ENCODE measurements at places on chromosomes 1 and 21. TPM values are rescaled to one million over a fixed set of nuclear protein-coding genes. Genes with fewer than 3 reads are reported as not detected.

- no peaks in the 10 kb centered on the region for H3K27me3 ChIP-seq
- H3K4me1 ChIP-seq: no peaks in the 10 kb centered on the region
- H3K27ac ChIP-seq: no peak overlapping the region
- no peak for DNase-seq
Measured at GRCh38 chr21:23471877-23472276, 2135.4 kb downstream of the MRPL39 start.

- peaks cover 98% of the 10 kb centered on the region for H3K27me3 ChIP-seq
- H3K36me3 ChIP-seq: peaks cover 7% of the 10 kb centered on the region
- no peak for DNase-seq
- H3K27ac ChIP-seq: no peak overlapping the region
Measured at GRCh38 chr1:197914510-197914909, 2.7 kb upstream of the LHX9 start.

DNA sequence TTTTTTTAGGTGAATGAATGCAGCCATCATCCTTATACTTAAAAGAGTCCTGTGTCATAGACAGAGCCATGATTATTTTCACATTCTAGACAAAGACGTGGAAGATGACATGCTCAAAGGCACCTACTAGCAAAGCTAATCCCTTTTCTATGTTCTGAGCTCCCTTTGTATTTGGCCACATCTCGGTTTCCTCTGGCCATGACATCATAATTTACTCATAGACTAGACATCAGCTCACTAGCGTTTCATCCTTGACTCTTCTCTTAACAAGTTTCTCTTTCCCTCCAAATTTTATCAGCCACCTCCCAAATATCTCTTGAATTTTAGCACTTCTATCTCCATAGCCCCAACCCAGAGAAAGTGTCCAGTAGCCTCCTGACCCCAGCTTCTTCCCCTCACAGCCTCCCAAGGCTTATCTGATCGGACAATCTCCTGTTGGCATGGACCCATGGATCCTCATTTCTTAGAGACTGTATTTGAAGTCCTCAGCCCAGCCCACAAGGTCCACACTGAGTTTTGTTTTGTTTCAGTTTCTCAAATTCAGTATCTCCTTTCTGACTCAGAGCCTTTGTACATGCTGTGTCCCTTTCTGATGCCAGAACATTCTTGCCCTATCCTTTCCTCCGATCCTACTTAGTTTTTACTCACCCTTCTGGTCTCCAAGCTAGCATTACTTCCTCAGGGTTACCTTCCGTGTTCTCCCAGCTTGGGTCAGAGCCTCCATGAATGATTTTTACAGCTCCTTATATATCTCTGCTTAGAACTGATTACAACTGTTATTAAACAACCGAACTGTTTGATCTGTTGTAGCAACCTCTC, 33.0 kb upstream of the EPS8L3 start:
- peaks cover 7% of the 10 kb centered on the region for H3K36me3 ChIP-seq
- peak overlapping the region; percentile 85 for H3K27ac ChIP-seq
- H3K4me1 ChIP-seq: peaks cover 83% of the 10 kb centered on the region
- peak; percentile 24 for DNase-seq
- no peaks in the 10 kb centered on the region for H3K27me3 ChIP-seq

DNA sequence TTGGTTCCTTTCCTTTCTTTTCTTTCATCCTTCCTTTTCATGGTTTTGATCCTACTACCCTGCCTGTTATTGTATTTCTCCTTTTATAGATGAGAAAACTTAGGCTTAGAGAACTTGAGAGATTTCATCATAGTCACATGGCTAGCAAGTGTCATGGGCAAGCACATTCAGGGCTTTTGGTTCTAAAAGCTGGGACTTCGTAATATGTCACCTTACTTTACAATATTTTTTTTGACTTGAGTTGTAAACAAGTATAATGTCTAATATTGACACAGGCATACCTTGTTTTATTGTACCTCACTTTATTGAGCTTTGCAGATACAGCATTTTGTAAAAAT, 70.7 kb downstream of the MTR start:
- H3K36me3 ChIP-seq: peaks cover 32% of the 10 kb centered on the region
- no peaks in the 10 kb centered on the region for H3K27me3 ChIP-seq
- H3K4me1 ChIP-seq: peaks cover 26% of the 10 kb centered on the region
- no peak for DNase-seq
- no peak overlapping the region for H3K27ac ChIP-seq
- H3K4me3 ChIP-seq: no peak overlapping the region

GRCh38 chr1:37776946-37777516, 12.1 kb upstream of the EPHA10 start:
- peaks cover 5% of the 10 kb centered on the region for H3K27me3 ChIP-seq
- DNase-seq: no peak
- H3K36me3 ChIP-seq: no peaks in the 10 kb centered on the region
- H3K27ac ChIP-seq: no peak overlapping the region
- no peaks in the 10 kb centered on the region for H3K4me1 ChIP-seq

DNA sequence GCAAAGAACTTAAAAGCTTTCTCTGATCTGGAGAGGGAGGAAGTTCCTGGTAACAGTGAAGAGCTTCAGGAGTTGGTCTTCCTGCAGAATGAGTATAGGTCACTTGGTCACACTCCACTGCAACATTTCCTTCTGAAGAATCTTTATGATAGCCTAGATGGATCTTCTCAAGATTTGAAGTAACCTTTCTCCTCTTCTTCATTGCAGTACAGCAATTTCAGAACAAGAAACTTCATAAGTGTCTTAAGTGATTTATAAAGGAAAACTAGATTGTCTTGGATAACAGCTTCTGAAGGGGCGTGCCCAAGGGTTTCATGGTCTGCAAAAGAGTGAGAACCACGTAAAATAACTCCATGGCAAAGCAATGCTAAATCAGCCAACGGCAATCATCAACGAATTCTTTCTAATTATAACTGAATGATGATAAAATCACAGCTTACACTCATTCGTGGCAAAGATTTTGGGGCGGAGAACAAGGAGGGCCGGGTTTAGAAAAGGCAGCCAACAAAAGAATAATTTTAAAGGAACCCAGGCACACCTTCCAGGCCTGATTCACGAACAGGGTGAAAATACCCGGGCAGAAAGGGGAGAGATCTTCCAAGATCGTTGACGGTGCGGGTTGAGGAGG, 53.9 kb upstream of the ASPM start:
- peaks cover 59% of the 10 kb centered on the region for H3K4me1 ChIP-seq
- H3K4me3 ChIP-seq: peak overlapping the region; percentile 93
- peak overlapping the region; percentile 95 for H3K27ac ChIP-seq

The OR2L2 gene
- total RNA-seq: 0.12 TPM

- H3K4me1 ChIP-seq: no peaks in the 10 kb centered on the region
- no peak for DNase-seq
- no peaks in the 10 kb centered on the region for H3K27me3 ChIP-seq
- no peak overlapping the region for H3K27ac ChIP-seq
Measured at GRCh38 chr1:248670003-248670402, 14.7 kb upstream of the OR2T27 start.

The IL24 gene
- total RNA-seq: not detected

GRCh38 chr1:242128951-242129502, 130.1 kb upstream of the MAP1LC3C start:
- H3K4me1 ChIP-seq: no peaks in the 10 kb centered on the region
- DNase-seq: no peak
- no peaks in the 10 kb centered on the region for H3K36me3 ChIP-seq
- H3K27ac ChIP-seq: no peak overlapping the region

The PTGS2 gene
- not detected for total RNA-seq

GRCh38 chr1:175830500-175830899, 87.1 kb upstream of the TNR start:
- H3K27ac ChIP-seq: no peak overlapping the region
- H3K4me1 ChIP-seq: no peaks in the 10 kb centered on the region
- no peaks in the 10 kb centered on the region for H3K36me3 ChIP-seq
- no peak for DNase-seq

GRCh38 chr1:209249280-209249670, 334.2 kb upstream of the CAMK1G start:
- H3K4me3 ChIP-seq: no peak overlapping the region
- no peaks in the 10 kb centered on the region for H3K36me3 ChIP-seq
- H3K27me3 ChIP-seq: no peaks in the 10 kb centered on the region
- H3K4me1 ChIP-seq: no peaks in the 10 kb centered on the region
- no peak overlapping the region for H3K27ac ChIP-seq

DNA sequence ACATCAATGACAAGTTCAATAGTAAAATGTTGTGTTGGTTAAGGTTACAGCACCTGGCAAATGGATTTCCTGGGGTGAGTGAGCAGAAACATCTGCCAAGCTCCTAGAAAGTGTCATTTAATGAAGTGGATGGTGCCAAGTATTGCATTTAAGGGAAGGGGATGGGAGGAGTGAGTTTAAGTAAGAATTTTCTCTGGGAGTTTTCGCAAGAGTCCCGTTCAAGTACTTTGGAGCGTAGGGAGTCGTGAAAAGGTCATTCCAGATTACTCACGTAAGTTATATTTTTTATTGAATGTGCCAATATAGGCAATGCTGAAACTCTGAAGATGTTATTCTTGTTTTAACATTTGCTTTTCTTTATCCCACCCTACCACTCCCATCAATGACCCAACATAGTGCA, 117.4 kb upstream of the RAB3GAP2 start:
- H3K27me3 ChIP-seq: peaks cover 5% of the 10 kb centered on the region
- DNase-seq: no peak
- no peaks in the 10 kb centered on the region for H3K4me1 ChIP-seq
- no peaks in the 10 kb centered on the region for H3K36me3 ChIP-seq

The ITPKB gene
- total RNA-seq: 64.0 TPM

GRCh38 chr21:34181431-34182039, 108.2 kb downstream of the MRPS6 start:
- H3K4me3 ChIP-seq: no peak overlapping the region
- peaks cover 5% of the 10 kb centered on the region for H3K4me1 ChIP-seq
- no peaks in the 10 kb centered on the region for H3K36me3 ChIP-seq
- DNase-seq: no peak
- H3K27me3 ChIP-seq: no peaks in the 10 kb centered on the region
- no peak overlapping the region for H3K27ac ChIP-seq

- H3K27ac ChIP-seq: peak overlapping the region; percentile 87
- H3K4me1 ChIP-seq: peaks cover 46% of the 10 kb centered on the region
- H3K27me3 ChIP-seq: peaks cover 30% of the 10 kb centered on the region
- H3K36me3 ChIP-seq: peaks cover 24% of the 10 kb centered on the region
- DNase-seq: peak; percentile 23
Measured at GRCh38 chr1:15410223-15410883, 665 bp downstream of the EFHD2 start.

DNA sequence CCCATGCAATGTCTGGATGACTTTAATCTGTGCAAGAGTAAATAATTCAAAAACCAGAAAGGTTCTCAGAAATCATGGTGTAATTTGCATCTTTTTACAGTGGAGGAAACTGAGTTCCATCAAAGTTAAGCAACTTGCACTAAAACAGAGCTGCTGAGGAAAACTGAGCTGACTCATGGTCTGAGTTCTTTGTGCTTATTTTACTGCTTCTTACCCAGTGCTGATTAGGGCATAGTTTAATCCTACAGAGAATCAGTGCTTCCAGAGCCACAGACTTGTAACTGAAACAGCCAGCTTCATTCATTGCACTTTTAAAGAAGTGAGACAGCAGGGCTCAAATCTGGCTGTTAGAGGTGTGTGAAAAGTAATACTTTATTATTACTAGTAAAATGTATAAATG, 10.9 kb upstream of the RWDD3 start:
- H3K36me3 ChIP-seq: no peaks in the 10 kb centered on the region
- no peaks in the 10 kb centered on the region for H3K4me1 ChIP-seq
- no peak for DNase-seq
- peaks cover 4% of the 10 kb centered on the region for H3K27me3 ChIP-seq
- H3K27ac ChIP-seq: no peak overlapping the region

The GJA8 gene
- not detected for total RNA-seq

DNA sequence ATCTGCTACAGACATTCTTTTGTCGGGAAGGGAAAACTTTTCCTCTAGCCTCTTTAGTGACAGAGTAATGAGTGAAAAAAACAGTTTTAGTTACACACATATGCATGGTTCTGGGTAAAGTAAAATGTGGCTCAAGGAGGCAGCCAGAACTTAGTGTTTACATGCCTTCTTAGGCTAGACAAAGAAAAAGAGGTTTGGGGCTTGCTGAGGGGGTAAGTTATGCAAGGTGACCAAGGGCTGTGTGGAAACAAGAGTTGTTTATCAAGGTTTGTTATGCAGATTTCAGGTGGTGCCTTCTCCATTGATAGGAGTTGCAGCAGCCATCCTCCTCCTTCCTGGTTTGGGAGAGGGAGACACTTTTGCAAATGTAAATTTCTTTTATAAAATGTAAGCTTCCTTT, 66.5 kb upstream of the RAB3GAP2 start:
- no peak overlapping the region for H3K27ac ChIP-seq
- H3K36me3 ChIP-seq: no peaks in the 10 kb centered on the region
- H3K4me3 ChIP-seq: no peak overlapping the region
- no peaks in the 10 kb centered on the region for H3K4me1 ChIP-seq
- peaks cover 3% of the 10 kb centered on the region for H3K27me3 ChIP-seq

GRCh38 chr1:1215881-1216605, 2.1 kb upstream of the TNFRSF4 start:
- peak overlapping the region; percentile 66 for H3K4me3 ChIP-seq
- peak overlapping the region; percentile 89 for H3K27ac ChIP-seq
- DNase-seq: no peak
